Activated CD8-positive, alpha-beta memory T cell treated with anti-CD3 and anti-CD28 coated beads, Interleukin-2, amount 10 ng/mL, durations not matched to agents 7 days and 5 days (primary cell): ENCODE measurements at places on chromosomes 5 and 9. TPM values are rescaled to one million over a fixed set of nuclear protein-coding genes. Genes with fewer than 3 reads are reported as not detected.

The SLC46A2 gene
- not detected for total RNA-seq

The ADGRD2 gene
- total RNA-seq = not detected

The FGD3 gene
- total RNA-seq = 91.2 TPM

The PCDHB12 gene
- not detected for total RNA-seq

The RLN2 gene
- 2.1 TPM for total RNA-seq
